Stimulated activated CD4-positive, alpha-beta T cell treated with anti-CD3 and anti-CD28 coated beads, Interleukin-12 subunit alpha, Interleukin-12 subunit beta, amount 100 ng/mL, for 24 hours (primary cell): ENCODE measurements at places on chromosomes 6 and 20.

DNA sequence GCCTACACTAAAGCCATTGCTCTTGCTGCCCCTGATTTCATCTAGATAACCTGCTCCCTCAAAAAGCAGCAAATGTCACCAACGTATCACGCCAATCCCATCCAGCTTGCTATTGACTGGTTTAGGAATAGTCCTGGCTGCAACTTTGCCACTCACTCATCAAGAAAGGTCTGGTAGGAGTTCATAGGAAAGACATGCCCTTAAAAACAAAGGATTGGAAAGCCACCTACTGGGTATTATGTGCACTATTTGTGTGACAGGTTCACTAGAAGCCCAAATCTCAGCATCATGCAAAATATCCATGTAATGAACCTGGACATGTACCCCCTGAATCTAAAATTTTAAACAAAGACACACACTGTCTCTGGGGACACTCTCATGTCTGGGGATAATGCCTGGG lies 170.4 kb upstream of the COL21A1 start:
- DNase-seq = no peak

- no peak for DNase-seq
These were observed 22.7 kb upstream of the TMEM181 start for GRCh38 chr6:158536891-158537798.

GRCh38 chr20:14568701-14569100 lies 231.3 kb upstream of the FLRT3 start:
- no peak for DNase-seq

DNA sequence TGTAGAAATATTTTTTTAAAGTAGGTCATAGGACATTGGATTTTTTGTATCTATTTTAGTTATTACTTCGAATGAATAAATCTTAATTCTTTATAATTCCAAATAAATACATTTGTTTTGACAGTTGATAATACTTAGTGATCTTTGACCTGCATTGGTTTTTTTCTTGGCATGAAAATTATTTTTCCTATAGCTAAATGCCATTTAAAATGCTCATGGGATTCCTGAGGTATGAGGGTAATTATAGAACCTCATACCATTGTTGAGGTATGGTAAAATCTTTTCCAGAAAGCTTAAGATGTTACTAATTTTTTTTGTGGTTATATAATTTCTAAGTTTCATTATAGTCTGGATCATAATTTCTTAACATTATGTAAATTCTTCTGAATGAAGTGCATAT lies 8.3 kb downstream of the PM20D2 start:
- no peak for DNase-seq

GRCh38 chr6:107470364-107470763 lies 11.0 kb upstream of the PDSS2 start:
- no peak for DNase-seq

DNA sequence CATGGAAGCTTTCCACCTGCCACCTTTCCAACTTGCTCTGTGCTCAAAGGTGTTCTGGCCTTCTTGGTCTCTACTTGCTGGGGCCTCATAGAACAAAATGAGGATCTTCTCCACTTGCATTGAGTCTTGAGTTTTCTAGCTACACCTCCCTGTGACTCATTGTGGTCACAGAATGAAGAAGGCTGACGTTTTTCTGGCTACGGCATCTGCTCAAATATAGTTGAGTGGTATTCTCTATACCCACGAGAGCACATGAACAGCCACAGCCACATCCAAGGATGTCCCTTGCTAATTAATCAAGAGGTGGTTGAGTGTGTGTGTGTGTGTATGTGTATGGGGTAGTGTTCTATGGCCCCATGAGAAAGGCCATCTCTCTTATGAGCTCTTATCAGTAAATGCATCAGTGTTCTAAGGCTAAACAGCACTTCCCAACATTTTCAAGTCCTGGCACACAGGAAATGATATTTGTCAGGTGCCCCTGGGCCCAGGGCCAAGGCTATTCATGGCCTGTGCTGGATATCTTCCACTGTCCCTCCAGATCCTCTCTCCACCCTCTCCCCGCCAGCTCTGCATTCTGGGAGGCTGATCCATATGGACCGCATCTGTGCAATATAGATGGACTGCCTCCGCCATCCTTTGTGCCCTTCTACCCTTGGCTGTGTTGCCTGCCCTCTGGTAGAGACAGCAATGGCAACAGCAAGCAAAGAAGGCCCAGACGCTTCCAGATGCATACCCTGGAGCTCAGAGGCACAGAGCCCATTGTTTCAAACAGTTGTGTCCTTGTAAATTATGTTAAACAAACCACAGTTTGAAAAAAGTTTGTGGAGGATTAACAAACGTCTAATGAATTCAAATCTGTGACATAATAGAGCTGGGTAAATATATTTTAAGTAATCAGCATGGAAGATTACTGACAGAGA lies 150.2 kb downstream of the LRFN2 start:
- no peak for DNase-seq

DNA sequence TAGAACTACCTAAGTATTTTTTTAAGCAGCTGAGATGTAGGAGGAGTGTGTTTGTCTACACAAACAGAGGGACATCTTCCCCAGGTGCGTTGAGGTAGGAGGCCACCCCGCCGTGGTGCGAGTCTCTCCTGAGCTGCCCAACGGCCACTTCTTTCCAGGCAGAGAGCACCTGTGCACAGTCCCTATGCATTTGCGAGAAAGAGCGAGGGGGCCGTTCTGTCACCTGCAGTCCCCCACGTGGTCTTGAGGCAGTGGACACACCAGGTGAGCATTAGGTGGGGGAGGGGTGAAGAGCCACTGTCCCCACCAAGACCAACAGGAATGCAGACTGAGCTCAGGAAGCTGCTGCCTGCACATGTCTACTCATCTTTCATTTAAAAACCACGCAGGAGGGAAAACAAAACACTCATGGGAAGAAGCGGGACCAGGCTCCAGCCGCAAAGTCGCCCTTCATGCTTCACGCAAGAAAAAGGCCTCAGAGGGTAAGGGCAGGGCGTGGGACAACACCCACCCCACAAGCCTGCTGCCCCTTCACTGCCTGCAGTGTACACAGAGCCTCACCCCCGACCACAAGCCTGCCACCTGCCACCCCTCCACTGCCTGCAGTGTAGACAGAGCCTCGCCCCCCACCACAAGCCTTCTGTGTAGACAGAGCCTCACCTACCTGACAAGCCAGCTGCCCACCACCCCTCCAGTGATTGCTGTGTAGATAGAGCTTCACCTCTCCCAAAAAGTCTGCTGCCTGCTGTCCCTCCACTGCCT lies 142.0 kb downstream of the DLL1 start:
- no peak for DNase-seq

GRCh38 chr20:63121749-63122405 lies 94.1 kb downstream of the YTHDF1 start:
- DNase-seq = no peak

GRCh38 chr6:16236631-16237199 lies 1.7 kb upstream of the GMPR start:
- no peak for DNase-seq

DNA sequence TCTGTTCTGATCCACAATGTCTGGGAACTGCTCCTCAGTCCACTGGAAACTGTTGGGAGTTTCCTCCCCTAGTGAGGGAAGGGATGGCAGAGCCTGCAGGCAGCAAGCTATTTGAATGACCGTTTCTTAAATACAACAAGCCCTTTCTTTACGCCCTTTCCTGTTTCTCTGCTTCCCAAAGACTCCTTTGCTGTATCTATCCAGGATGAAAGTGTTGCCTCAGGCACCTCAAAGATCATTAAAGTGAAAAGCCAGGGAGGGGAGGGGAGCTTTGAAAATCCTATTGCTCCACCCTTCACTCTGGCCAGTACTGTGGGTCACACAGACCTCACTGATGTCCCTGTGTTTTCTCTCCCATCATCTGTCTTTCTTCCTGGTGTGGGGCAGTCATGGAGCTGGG lies 213.1 kb downstream of the RNF144B start:
- DNase-seq = no peak

GRCh38 chr6:10678456-10678855 lies 16.0 kb downstream of the C6orf52 start:
- no peak for DNase-seq

DNA sequence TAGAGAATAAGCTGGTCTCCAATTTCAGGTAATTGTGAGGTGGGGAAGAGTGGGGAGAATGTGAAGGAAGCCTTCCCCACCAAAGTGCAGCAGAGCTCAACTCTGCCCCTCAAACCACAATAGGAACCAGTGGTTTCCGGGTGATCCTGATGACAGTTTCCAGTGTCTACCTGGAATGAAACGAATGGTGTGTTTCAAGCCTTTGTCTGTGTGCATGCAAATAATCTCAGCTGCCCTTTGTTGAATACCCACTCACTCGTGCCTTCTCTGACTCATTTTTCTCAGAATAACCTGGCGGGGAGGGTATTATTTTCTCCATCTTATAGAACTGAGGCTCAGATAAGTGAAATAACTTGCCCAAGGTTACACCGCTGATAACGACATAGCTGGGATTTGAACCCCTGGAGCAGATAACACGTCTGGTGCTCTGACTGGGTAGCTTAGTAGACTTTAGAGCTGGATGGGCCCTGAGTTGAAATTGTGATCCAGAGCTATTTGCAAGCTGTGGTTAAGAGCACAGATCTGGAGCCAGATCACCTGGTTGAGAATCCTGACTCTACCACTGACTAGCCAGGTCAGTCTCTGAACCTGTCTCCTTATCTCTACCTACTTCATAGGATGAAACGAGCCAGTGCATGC lies 85.1 kb downstream of the EYA2 start:
- no peak for DNase-seq

DNA sequence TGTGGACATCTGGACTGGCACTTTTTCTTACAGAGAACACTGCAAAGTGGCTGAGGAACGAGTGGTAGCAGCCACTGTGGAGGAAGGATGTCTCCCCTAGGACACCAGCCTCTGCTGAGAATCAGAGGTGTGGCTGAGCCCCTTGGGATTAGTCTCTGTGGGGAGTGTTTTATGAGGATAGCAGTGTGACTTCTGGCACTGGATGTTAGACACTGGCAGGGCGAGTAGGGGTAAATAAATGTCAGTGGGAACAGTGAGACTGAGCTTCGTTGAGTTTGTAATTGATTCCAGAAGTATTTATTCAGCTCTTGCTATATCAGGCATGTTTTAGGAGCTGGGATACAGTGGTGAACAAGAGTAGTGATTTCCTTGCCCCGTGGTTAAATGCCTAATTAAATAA lies 124.0 kb downstream of the JARID2 start:
- DNase-seq = no peak

DNA sequence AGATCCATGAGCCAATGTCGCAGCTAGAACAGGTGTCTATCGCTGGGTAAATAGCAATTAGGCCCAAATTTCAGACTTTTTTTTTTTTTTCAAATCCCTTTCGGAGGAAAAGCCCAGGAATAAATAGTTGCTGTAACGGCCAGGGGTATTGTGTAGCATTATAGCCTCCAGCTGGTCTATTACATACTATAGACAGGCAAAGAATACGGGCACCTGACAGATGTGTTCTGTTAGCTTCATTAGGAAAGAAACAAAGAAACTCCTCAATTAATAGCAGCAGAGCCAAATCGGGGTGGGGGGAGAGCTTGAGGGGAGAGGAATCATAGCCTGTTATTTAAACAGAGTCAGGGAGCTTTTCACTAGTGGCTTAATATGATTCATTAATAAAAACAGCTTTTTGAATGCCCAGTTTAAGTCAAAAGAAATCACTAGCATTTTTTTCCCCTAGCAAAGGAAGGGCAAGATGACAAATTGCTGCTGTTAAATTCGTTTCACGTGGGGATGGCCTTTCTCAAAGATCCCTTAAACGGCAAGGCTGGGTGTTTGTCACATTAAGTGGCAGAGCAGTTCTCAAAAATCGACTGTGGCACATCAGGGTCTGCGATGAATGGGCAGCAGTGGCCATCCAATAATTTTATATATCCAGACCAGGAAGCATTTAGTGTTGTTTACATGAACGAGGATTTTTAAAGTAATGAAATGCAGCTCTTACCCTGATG lies 139.4 kb downstream of the ID4 start:
- DNase-seq = no peak

- no peak for DNase-seq
These were observed 578.3 kb downstream of the HACE1 start for GRCh38 chr6:104281370-104281769.

DNA sequence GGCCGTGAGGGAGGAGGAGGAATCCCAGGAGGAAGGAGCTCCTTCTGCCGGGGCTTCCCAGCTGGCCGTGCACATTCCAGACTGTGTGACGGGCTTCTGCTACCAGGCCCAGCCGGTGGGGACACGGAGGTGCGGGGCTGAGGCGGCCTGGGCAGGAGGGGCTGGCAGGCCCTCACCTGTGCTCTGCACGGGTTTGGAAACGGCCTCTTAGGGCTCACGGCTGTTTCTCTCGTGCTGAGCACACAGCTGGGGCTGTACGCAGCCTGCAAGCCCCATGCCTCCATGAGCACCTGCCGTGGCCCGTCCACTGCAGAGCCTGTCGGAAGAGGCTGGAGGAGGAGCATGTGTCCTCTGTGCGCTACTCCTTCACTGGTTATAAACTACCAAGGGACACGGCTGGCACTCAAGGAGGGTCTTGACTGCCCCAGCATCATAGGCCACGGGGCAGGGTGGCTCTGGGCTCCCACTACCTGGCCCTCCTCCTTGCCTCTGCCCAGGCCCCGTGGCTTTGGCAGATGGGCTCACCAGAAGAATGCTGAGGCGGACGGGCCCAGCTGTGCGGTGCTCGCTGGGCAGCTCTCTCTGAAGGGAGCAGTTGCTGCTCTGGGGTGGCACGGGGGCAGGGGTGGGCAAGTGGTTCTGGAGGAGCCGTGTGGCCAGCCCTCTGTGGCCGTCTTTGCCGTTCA lies 15.8 kb downstream of the NPEPL1 start:
- no peak for DNase-seq

DNA sequence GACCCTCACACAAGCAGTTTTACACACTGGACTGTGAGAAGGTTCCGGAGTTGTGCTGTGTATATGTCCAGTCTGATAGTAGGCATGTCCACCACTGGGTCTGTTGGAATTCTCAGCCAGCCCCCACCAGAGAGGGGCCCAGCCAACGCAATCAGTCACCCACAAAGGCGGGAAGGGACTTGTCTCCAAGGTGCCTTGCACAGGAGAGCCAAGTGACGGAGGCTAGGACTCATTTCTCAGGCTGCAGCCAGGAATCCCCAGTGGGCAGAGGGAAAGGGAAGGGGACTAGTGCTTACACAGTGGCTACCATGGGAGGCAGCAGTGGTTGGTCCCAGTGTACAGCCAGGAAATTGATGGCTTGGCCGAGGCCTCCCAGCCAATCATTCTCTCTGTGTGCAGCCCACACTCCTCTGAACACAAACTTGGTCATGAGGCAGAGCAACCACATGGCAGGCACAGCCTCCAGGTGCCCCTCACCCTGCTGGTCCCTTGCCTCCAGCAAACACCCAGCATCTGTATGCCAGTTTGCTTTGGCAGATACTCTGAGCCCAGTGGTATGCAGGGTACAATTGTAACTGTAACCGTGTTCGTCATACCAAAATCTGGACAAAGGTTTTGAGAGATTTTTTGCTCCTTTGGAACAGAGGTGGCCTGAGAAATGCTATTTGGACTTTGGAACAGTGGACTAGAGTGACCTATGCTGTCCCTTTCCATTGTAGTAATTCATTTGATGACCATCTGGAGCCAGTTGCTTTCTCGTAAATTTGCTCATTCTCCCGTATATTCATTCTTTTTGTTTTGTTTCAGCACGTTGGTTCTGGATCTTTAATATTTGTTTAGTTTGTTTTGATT lies 72.9 kb upstream of the MYL9 start:
- DNase-seq = no peak

GRCh38 chr20:12966468-12967085 lies 42.2 kb upstream of the SPTLC3 start:
- no peak for DNase-seq

GRCh38 chr6:37827603-37828265 lies 8.2 kb downstream of the ZFAND3 start:
- DNase-seq = no peak
